ENCODE measurements at places on chromosomes 2 and 18.

DNA sequence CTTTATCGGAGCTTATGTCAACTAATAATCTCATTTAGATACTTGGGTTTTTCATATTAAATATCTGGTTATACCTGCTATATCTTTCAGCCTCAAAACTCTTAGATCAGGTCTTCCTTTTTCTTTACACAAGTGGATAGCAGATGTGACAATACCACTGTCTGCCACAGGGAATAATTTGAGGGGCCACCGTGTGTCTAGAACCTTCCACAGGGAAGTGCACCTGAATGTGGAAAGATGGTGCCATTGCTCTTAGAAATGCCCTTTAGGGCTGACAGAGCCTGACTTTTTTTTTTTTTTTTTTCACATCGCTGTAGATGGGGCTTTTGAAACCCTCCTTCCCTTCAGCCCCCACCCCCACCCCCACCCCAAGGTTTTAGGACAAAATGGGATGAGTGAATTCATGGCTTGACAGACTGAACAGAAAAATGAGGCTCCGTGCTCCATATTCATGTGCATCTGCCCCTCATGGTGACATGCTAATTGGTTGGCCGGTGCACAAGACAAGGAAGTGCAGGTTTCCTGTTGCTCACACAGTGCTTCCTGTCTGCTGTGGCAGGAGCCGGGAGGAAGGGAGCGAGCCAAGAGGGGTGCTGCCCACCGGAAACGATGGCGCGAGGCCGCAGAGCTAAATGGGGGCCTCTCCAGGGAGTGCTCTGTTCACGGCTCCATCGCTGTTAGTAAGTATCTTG is 246.0 kb downstream of the LDLRAD4 start:
- DNase-seq, result no peak

- no peak for DNase-seq
Measured at GRCh38 chr2:67083951-67084350, 313.2 kb upstream of the ETAA1 start.

- DNase-seq, result no peak
Measured at GRCh38 chr2:20021405-20022009, 9.0 kb upstream of the MATN3 start.

DNA sequence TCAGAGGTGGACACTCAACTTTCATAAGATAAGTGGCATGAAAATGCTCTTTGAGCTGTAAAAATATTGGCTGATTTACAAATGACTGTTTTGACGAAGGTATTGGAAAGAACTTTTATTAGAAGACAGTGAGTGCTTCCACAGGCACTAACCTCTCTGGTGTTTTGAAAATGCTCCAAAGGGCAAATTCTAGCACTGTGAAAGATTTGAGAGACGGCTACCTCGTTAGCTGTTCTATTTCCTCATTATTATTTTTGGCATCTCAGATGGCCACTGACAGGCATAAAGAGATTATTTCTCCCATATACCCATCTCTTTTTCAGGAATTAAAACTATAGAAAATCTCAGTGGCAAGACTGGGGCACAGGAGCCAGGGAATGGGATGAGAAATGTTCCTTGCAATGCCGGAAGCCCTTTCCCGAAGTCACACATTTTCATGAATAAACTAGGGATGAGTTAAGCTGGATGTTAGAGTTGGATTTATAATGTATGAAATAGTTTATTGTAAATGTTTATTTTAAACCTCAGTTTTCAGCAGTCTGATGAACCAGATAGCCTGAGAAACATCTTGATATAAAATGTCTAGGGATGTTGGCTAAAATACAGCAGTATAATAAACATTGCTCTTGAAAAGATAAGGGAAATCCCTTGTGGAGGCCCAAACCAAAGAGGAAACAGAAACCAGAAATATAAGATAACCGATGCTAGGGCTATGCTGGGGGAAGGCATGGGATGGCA is 175.7 kb downstream of the ASB1 start:
- no peak for DNase-seq

Data from NCI-H446 treated with DMSO at 0.1 percent for 48 hours (cell line).